ENCODE measurements at places on chromosomes 6 and 20. TPM values are rescaled to one million over a fixed set of nuclear protein-coding genes. Genes with fewer than 3 reads are reported as not detected.

- H3K27ac ChIP-seq: no peak overlapping the region
- peaks cover 4% of the 10 kb centered on the region for H3K36me3 ChIP-seq
Observed at GRCh38 chr6:158033751-158034702, 52.4 kb downstream of the SYNJ2 start.

DNA sequence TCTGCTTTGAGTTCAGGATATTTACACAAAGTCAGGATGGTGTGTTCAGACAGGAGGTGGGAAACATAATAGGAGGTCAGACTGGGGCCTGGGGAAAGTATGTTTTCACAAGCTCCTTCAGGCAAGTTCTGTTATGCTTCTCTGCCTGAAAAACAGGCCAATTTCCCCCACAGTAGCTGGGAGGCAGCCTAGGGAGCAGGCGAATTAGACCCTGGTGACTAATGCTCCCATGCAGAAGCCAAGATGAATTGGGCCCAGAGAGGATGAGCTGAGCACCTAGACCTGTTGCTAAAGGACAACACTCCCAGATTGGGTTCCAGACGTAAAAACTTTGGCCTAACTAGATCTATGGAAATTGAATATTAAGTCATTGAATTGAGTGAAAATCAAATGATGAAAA, 142.2 kb upstream of the MAP3K7 start:
- H3K4me1 ChIP-seq: no peaks in the 10 kb centered on the region
- H3K4me3 ChIP-seq: no peak overlapping the region
- no peak overlapping the region for H3K27ac ChIP-seq
- no peak for DNase-seq
- peaks cover under 1% of the 10 kb centered on the region for H3K36me3 ChIP-seq

GRCh38 chr6:150641398-150642139, 41.9 kb downstream of the PLEKHG1 start:
- H3K36me3 ChIP-seq: no peaks in the 10 kb centered on the region
- H3K27me3 ChIP-seq: peaks cover 1% of the 10 kb centered on the region
- H3K4me1 ChIP-seq: no peaks in the 10 kb centered on the region
- H3K27ac ChIP-seq: no peak overlapping the region
- DNase-seq: no peak

CGA gene
- total RNA-seq: not detected

PRSS16 gene
- total RNA-seq: 0.64 TPM

SPEF1 gene
- total RNA-seq: 0.22 TPM

Data from glutamatergic neuron (in vitro differentiated cells).